ENCODE measurements at places on chromosomes 3 and 15. TPM values are rescaled to one million over a fixed set of nuclear protein-coding genes. Genes with fewer than 3 reads are reported as not detected.

DNA sequence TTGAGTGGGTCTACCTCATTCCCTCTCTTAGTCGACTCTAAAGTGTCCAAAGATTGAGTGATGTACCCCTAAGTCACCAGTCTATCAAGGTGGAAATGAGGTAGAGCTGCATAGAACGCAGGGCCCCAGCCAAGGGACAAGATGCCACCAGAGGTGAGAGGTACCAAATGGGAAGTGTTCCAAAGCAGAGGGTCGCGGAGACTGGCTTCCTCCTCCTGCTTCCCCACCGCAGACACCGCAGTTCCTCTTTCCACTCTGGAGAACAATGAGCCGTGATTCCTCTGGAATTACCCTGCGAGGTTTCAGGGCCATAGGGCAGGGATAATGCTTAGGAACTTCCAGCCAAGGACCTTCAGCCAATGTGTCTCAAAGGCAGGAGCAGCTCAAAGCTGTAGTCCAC is 55.8 kb downstream of the DAPK2 start:
- H3K27me3 ChIP-seq: no peaks in the 10 kb centered on the region
- no peak for DNase-seq
- no peak overlapping the region for H3K4me3 ChIP-seq

The DNAJC19 gene
- total RNA-seq: 34.2 TPM

- no peak for DNase-seq
Measured at GRCh38 chr3:27666272-27666671, 55.9 kb downstream of the EOMES start.

DNA sequence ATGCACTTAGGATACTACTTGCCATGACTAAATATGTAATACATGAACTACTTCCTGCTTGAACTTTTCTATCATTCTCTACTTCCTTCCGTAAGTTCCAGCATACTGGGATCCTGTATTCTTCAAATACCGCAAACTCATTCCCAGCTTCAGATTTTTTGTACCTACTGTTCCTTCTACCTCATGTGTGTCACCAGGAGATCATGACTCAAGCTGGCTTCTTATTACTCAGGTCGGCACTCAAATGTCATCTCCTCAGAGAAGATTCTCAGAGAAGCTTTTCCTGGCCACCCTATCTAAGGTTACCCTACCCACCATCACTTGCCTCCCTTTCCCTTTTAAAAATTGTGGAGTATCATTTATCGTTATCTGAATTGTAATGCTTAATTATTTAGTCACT is 66.7 kb downstream of the RFX7 start:
- H3K36me3 ChIP-seq: 0 out of 2 replicates have a peak, but pooled peaks cover under 1% of the 10 kb centered on the region
- H3K4me3 ChIP-seq: no peak overlapping the region
- no peaks in the 10 kb centered on the region for H3K4me1 ChIP-seq
- peak; percentile 13 for DNase-seq

GRCh38 chr15:77710206-77710605 is 77.5 kb upstream of the LINGO1 start:
- DNase-seq: no peak
- no peaks in the 10 kb centered on the region for H3K4me1 ChIP-seq
- H3K27me3 ChIP-seq: peaks cover 7% of the 10 kb centered on the region
- no peaks in the 10 kb centered on the region for H3K36me3 ChIP-seq
- no peak overlapping the region for H3K27ac ChIP-seq

The MINDY4B gene
- total RNA-seq: not detected

GRCh38 chr3:168040607-168041208 is 55.0 kb downstream of the GOLIM4 start:
- peak; percentile 63 for DNase-seq
- H3K4me3 ChIP-seq: no peak overlapping the region
- H3K4me1 ChIP-seq: no peaks in the 10 kb centered on the region
- no peaks in the 10 kb centered on the region for H3K36me3 ChIP-seq
- no peaks in the 10 kb centered on the region for H3K27me3 ChIP-seq

DNA sequence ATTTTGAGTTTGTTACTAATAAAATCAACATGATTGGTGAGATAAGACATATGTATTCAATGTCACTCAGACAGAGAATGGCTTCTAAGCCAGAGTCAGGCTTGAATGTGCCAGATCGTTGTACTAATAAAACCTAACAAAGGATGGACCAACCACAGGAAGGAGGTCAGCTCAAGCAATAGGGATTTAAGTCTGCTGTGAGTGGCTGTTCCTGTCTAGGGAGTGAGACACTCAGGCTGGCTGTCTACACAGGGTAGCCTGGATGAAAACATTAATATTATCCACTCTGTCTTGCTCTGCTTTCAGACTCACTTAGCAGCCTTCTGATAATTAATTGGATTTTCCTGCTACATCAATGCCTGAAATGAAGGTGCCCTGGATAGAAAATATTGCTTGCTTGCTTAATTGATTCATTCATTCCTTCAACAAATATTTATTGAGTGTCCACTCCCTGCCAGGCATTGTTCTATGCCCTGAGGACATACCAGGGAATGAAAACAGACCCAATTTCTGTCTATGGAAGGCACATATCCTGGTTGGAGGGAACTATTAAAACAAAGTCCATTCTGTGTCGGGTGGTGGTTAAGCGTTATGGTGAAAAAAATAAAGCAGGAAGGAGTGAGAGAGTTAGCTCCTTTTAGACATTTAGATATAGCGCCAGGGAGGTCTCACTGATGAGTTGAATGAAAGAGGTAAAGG is 239.4 kb downstream of the CHST2 start:
- H3K4me3 ChIP-seq: no peak overlapping the region
- no peaks in the 10 kb centered on the region for H3K27me3 ChIP-seq
- H3K27ac ChIP-seq: no peak overlapping the region

The LRRK1 gene
- 7.0 TPM for total RNA-seq

The KY gene
- total RNA-seq: not detected

DNA sequence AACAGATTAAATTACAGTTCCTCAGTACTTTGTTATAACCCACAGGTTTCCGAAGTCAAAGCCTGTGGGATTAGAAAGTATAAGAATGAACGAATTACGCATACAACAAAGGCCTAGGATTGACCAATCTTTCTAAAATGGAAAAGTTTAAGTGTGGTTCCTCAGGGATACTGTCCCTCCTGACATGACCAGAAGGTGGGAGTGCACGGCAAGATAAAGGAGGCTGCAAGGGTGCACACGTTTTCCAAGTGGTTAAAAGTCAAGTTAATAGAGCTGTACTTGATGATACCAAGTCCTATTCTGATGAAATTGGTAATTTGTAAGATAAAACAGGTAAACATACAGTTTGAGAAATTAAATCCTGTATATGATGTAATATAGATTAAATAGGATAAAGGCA is 96.2 kb downstream of the ALDH1A2 start:
- H3K27ac ChIP-seq: no peak overlapping the region
- H3K36me3 ChIP-seq: no peaks in the 10 kb centered on the region
- H3K4me1 ChIP-seq: no peaks in the 10 kb centered on the region

GRCh38 chr3:43062564-43063040 is 43.3 kb downstream of the POMGNT2 start:
- H3K4me1 ChIP-seq: no peaks in the 10 kb centered on the region
- no peak overlapping the region for H3K4me3 ChIP-seq
- DNase-seq: no peak
- no peaks in the 10 kb centered on the region for H3K36me3 ChIP-seq
- no peak overlapping the region for H3K27ac ChIP-seq
- H3K27me3 ChIP-seq: no peaks in the 10 kb centered on the region

GRCh38 chr3:165545059-165545458 is 292.2 kb downstream of the BCHE start:
- H3K36me3 ChIP-seq: no peaks in the 10 kb centered on the region
- H3K27me3 ChIP-seq: no peaks in the 10 kb centered on the region
- no peak overlapping the region for H3K4me3 ChIP-seq
- DNase-seq: peak; percentile 28
- H3K27ac ChIP-seq: no peak overlapping the region

GRCh38 chr15:45137703-45138102 is 7.9 kb downstream of the DUOX1 start:
- no peak overlapping the region for H3K27ac ChIP-seq
- H3K27me3 ChIP-seq: no peaks in the 10 kb centered on the region
- H3K4me3 ChIP-seq: no peak overlapping the region
- DNase-seq: no peak
- no peaks in the 10 kb centered on the region for H3K4me1 ChIP-seq
- no peaks in the 10 kb centered on the region for H3K36me3 ChIP-seq

DNA sequence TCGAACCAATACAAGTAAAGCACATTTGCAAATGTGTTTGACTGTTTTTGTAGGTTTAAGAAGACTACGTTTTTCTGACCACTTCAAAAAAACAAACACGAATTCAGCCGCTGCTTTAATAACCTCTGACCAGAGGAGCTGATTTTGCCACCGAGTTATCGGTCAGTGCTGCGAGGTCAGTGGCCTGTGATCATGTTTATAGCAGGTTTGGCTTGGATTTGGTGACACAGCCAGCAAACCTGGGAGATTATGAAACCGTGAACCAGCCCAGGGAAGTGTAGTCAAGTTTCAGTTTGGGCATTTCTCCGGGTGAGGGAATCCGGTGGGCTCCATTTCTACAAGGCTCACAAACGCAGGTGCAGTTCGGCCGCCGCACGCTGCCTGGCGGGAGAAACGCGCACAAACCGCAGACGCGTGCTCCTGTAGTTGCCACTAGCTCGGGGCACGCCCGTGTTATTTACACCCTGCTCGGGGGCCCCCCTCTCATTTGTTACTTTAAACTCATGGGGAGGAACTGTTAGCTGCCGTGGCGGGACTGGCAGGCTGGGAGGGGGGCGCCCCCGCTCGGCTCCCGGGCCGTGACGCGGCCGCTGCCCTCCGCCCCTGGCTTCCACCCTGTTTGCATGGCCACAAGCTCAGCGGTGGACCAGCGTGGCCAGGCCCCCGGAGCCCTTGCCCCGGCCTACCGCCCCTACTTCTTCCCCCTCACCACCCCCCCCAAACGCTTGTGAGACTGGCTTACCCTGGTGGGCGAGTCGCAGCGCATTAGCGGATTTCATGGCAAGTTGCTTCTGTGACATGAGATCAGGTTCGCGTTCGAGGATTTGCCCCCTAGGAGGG is 13.6 kb upstream of the ONECUT1 start:
- H3K4me1 ChIP-seq: no peaks in the 10 kb centered on the region
- no peak for DNase-seq
- no peak overlapping the region for H3K27ac ChIP-seq
- no peak overlapping the region for H3K4me3 ChIP-seq

GRCh38 chr3:17491601-17492000 is 250.8 kb downstream of the TBC1D5 start:
- H3K4me3 ChIP-seq: no peak overlapping the region
- H3K27ac ChIP-seq: peak overlapping the region; percentile 33
- H3K4me1 ChIP-seq: peaks cover 21% of the 10 kb centered on the region
- no peaks in the 10 kb centered on the region for H3K27me3 ChIP-seq

The SKOR1 gene
- total RNA-seq: 0.35 TPM

DNA sequence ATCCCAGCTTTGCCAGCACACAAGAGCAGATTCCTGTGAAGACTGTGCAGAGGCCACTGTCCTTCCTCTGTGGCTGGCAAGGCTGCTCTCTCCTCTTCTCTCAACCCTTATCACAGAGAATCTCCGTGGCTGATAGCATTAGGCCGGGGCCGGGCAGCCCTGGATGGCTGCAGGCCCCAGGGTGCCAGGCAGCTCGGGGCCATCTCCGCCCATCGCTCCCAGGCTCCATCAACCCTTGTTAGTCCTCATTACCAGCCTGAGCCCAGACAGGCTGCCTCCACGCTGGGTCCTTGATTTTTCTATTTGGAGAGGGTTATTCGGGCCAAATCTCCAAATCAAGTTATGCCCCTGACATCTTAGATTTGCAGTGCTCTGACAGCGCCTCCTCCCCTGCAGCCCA is 39.1 kb downstream of the MRPL46 start:
- no peaks in the 10 kb centered on the region for H3K4me1 ChIP-seq
- DNase-seq: no peak
- no peak overlapping the region for H3K4me3 ChIP-seq
- H3K27ac ChIP-seq: no peak overlapping the region

The POPDC2 gene
- 0.62 TPM for total RNA-seq

The CCR1 gene
- total RNA-seq: not detected

The TMEM108 gene
- total RNA-seq: not detected

GRCh38 chr3:74021449-74021848 is 396.7 kb upstream of the PDZRN3 start:
- no peaks in the 10 kb centered on the region for H3K27me3 ChIP-seq
- no peaks in the 10 kb centered on the region for H3K4me1 ChIP-seq
- H3K4me3 ChIP-seq: no peak overlapping the region
- DNase-seq: no peak
- H3K27ac ChIP-seq: no peak overlapping the region
- no peaks in the 10 kb centered on the region for H3K36me3 ChIP-seq

GRCh38 chr3:194395778-194396538 is 3.1 kb downstream of the GP5 start:
- no peak overlapping the region for H3K4me3 ChIP-seq
- H3K36me3 ChIP-seq: no peaks in the 10 kb centered on the region
- no peaks in the 10 kb centered on the region for H3K4me1 ChIP-seq
- DNase-seq: no peak

DNA sequence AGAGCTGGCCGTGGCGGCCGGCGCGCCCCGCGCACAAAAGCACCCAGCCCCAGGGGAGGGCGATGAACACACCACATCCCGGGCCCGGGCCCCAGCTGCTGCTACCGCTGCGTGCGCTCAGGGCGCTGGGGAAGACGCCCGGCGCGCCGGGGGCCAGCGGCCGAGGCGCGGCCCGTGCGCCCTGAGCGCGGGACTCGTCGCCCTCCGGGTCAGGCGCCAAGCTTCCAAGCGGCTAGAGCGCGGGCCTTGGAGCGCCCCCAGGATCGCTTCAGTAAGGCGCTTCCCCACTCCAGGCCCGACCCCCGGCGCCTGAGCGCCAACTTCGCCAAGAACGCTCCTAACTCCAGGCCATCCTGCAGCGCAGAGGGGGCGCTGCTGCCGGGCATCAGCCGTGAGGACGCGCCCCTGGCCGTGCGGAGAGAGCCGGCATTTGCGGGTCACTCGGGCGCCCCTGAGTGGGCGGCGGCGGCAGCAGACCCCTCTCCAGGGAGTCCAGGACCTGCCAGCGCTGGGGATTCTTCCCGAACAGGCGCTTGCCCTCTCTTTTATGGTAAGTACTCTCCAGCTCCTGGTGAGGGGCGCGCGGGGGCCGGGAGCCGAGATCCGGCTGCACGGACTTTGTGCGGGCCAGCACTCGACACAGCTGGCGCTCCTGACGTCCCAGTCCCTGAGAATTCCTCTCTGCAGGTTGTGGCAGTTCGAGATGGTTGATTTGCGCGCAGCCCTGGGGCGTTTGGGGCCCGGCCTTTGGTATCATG is 475 bp downstream of the SPSB4 start:
- H3K27me3 ChIP-seq: peaks cover 53% of the 10 kb centered on the region
- H3K4me1 ChIP-seq: no peaks in the 10 kb centered on the region

The CLDN18 gene
- not detected for total RNA-seq

The CPA3 gene
- not detected for total RNA-seq

DNA sequence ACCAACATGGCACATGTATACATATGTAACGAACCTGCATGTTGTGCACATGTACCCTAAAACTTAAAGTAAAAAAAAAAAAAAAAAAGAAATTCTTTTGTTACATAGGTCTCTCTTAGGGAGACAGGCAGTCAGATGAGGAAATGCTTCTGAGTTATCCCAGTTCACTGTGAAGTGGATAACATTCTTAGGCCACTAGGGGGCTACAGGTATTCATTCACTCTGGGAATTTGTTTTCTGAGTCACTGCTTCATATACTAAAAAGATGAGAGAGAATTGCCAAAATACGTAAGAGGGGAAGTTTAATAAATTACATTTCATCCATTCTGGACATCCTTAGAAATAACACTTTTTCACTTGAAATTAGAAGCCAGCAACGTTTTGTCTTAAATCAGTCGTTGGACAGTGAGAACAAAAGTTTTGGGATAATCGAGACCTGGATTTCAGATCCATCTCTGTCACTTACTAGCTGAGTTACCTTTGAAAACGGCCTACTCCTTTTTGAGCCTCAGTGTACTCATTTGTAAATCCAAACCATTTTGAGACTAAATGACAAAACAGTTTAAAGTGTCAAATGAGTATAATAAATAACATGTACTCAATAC is 738.4 kb upstream of the ALCAM start:
- peak overlapping the region; percentile 28 for H3K4me3 ChIP-seq
- DNase-seq: peak; percentile 91
- H3K27ac ChIP-seq: peak overlapping the region; percentile 74
- 0 out of 2 replicates have a peak, but pooled peaks cover 5% of the 10 kb centered on the region for H3K36me3 ChIP-seq
